ENCODE measurements at places on chromosomes 1 and 21.

DNA sequence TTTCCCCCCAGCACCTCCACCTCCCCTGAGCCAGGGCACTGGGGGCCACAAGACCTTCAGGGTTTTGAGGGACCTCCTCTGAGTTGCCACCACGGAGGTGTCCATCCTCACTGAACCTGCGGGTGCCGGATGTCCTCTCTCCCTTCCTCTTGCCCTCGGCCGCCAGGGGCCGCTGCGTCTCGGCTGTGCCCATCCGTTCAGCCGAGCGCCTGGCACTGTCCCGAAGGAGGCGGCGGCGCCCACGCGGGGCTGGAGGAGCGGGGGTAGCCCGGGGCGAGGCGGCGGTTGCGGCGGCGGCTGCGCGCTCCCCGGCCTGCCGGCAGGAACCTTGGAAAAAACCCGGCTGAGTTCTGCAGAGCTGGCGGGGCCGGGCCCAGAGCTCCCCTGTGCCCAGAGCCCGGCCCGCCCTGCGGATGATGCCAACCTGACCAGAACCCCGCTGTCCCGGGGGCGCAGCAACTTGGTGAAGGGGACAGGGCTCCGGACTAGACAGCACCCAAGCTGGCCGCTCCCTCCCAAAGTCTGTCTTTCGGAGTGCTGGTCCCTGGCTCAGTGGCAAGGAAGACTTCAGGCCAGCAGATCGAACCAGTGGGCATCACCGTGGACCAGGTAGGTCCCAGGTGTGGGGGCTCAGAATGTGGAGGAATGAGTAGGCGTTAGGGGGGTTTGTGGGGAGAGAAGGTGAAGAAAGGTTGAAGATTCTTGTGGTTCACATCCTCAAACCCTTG lies 3.7 kb upstream of the PPM1J start:
- peak; percentile 87 for DNase-seq

- DNase-seq: no peak
These were observed 9.9 kb upstream of the REN start for GRCh38 chr1:204176049-204176448.

- DNase-seq: no peak
These were observed 16.5 kb downstream of the PLA2G2D start for GRCh38 chr1:20102875-20103274.

GRCh38 chr1:165842671-165843129 lies 15.3 kb downstream of the UCK2 start:
- peak; percentile 29 for DNase-seq

DNA sequence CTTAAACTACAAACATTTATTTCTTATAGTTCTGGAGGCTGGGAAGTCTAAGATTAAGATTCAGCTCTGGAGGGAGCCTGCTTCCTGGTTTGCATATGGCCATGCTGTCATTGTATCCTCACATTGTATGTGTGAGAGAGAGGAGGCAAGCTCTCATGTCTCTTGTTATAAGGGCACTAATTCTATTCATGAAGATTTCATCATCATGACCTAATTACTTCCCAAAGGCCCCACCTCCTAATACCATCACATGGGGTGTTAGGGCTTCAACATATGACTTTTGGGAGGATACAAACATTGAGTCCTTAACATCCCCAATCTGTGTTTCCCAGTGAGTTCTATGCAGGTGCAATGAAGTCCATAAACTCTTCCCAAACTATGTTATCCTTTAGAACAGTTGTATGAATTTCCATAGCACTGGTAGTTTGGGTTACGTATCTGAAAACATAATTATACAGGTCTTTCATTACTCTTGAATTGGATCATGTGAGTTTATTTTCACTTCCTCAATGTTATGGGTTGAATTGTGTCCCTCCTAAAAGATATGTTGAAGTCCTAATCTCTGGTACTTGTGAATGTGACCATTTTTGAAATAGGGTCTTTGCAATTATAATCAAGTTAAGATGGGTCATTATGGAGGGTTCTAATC lies 124.2 kb downstream of the RUNX1 start:
- DNase-seq: no peak

DNA sequence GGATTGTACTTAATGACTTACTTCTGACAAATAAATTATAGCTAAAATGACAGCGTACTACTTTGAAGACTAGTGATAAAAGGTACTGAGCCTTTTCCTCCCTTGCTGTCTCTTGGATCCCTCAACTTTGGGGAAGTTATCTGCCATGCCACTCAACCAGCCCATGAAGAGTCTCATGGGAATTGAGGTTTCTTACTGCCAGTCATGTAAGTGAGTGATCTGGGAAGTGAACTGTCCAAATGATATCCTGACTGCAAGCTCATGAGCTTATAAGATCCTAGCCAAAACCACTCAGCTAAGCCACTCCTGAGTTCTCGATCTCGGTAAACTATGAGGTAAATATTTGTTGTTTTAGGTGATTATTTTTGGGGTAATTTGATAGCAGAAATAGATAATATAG lies 247.8 kb downstream of the NCAM2 start:
- DNase-seq: no peak

- peak; percentile 69 for DNase-seq
These were observed 1.0 kb downstream of the MARCKSL1 start for GRCh38 chr1:32334864-32335534.

DNA sequence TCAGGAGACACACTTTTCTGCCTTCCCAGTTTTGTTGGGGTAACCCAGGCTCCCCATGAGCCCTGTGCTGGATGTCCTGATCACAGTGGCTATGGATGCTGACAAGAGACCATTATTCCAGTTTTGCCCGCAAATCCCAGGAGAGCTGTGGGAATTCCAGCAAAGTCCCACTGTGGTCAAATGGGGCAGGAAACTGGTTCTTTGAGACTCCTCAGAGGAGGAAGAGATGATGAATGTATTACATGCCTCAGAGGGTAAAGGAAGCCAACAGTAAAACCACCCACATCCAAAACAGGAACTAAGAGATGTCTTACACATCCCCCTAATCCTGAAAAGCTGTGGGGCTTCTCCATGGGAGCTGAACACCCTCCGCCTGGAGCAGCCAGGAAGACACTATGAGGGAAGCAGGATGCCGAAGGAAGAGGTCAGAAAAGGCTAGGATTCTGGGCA lies 12.8 kb upstream of the MPZL1 start:
- DNase-seq: no peak

DNA sequence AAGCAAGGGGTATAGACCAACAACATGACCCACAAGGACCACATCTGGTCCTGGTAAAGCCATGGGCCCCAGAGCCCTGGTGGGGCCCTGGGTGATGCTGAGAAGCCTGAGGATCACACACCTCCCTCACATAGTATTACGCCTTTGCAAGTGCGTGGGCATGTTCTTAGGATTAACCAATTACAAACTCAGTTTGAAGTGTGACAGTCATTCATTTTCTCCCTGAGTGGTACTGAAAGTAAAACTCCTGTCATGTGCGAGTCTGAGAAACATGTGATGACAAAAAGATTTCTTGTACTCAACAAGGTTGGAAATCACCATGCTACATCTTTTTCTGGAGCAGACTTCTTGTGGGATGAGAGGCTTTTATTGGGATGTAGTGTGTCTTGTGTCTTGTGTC lies 315.3 kb upstream of the DUSP10 start:
- peak; percentile 10 for DNase-seq

- DNase-seq: no peak
These were observed 37.9 kb downstream of the GABPA start for GRCh38 chr21:25772686-25773085.

DNA sequence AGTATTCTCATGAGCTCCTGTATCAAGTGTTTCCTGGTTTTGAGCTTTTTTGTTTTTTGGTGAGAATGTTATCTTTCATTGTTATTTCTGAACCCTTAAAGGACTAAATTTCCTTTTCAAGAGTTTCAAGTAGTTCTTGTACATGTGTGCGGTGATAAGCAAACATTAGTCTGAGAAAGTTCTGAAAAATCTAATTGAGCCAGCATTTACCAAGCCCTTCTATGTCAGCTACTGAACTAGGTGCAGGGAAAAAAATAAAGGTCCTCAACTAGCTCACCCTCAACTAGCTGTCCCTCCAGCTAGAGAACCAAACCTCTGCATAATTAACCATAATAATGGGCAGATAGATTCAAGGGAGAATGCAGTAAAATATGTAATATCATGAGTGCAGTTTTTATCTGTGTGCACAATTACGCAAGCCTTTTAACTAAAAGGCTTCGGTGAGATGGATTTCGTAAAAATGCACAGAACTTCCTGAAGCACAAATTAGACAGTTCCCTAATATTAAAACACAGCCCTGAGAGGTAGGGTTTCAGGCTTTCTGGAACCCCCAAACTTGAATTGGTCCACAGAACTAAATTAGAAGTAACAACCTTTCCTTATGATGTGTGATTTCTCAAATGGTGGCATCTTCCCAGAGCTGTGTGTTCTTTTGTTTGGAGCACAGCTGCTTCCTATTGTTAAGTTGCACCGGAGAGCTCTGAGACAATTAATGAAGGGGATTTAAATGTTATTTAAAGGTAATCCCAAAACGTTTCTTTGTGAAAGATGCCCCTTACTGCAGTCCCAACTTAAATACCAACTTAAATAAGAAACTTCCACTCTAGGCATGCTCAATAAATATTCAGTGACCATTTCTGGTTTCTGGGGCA lies 165.8 kb downstream of the NFIA start:
- no peak for DNase-seq

- DNase-seq: no peak
These were observed 47.4 kb upstream of the USP25 start for GRCh38 chr21:15682186-15682895.

GRCh38 chr1:168636642-168637111 lies 60.3 kb downstream of the XCL1 start:
- DNase-seq: no peak

- peak; percentile 19 for DNase-seq
These were observed 30.8 kb downstream of the GORAB start for GRCh38 chr1:170562646-170563338.

- DNase-seq: no peak
These were observed 90.5 kb upstream of the TTC34 start for GRCh38 chr1:2891923-2892448.

- DNase-seq: no peak
These were observed 162.2 kb upstream of the KCNK2 start for GRCh38 chr1:214920337-214920736.

DNA sequence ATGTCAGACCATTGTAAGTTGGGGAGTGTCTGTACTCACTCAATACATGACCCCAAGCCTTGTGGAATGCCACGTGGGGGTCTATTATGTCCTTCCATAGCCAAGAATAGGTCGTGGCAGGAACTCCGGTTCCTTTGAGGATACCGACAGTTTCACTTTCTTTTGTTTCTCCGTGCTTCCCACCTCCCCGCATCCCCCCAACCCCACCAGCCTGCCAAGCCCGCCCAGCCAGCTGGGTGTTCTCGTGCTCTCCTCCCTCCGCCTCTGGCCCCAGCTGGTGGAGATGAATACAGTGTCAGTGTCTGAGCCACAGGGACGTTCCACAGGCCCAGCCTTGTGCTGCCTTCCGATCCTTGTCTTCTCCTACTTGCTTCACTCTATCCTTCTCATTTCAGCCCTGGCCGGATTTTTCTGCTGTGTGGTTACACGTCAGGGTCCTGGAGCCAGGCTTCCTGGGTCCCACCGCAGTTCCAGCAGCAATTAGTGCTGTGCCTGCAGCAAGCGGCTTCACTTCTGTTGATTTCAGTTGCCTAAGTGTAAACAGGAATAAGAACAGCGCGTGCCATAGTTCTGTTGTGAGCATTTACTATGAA lies 4.1 kb upstream of the AGTRAP start:
- peak; percentile 45 for DNase-seq

DNA sequence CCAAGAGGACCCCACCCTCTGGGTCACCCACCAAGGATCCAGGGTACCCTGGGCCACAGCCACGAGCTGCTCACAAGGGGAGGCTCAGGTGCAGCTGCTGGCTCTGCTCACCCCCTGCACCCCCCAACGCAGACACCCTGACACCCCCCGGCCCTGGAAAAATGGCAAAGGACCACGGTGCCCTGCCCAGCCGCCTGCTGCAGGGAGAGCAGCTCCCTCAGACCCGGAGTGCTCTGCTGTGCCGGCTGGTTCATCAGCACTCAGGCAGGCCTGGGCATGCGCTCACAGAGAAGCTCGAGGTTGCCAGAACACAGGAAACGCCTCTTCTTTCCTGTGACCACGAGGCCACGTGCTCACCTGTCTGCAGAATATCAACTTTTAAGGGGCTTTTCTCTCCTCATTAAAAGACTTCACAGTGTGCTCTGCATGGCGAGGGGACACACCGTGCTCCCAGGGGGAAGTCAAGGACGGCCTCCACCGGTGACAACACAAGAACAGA lies 4.3 kb upstream of the C1QTNF12 start:
- DNase-seq: peak; percentile 71

DNA sequence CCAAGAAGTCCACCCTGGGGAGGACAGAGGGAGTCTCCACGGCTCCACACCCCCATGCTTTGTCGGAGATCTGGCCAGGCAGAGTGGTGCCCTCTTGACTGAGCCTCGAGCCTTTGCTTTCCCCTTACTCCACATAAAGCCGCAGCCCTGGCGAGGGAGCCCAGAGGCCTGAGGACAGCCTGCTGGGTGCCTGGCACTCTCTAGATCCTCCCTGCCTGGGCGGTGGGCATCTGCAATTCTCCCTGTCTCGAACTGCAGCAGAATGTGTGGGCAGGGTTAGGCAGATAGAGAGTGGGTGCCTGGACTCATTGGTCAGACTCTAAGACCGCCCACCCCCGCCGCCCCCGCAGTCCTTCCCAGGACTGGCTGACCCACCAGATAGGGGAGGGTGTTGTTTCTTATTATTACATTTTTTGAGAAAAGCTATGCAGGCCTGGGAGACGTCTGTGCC lies 13.9 kb downstream of the EPHX1 start:
- no peak for DNase-seq

- no peak for DNase-seq
These were observed 14.2 kb upstream of the MCOLN3 start for GRCh38 chr1:85062425-85063026.

DNA sequence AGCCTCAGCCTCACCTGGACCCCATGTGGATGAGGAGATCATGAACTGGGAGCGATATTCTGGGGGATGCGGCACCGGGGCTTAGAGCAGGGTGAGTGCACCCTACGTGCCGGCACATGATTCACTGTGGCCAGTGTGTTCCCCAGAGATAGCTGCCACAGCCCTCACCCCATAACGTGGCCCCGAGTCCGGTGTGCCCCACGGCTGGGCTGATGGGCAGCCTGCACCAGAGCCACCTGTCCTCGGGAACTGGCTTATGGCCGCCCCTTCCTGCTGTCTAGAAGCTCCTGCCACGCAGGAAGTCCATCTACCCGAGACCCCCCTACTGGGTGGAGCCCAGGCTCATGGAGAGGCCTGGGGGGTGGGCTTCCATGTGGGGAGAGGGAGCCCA lies 39.1 kb upstream of the SLC19A1 start:
- no peak for DNase-seq

DNA sequence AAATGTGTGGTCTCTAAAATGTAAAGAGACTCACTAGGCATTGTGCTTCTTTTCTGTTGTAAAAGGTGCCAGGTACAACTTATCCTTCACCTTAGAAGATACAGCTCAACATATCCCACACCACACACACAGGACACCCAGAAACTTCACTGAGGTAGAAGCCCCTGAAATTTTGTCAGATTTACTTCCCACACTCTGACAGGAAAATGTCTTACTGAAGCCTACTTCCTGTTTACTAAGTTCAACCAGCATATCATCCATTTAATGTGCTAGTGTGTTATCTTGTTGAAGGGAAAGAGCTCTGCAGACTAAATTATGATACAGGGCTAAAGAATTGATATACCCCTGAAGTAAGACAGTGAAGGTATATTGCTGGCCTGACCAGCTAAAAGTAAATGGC lies 39.9 kb upstream of the INSL5 start:
- DNase-seq: no peak

- DNase-seq: no peak
These were observed 29.0 kb downstream of the TRIM62 start for GRCh38 chr1:33152685-33153432.

- no peak for DNase-seq
These were observed 125.5 kb downstream of the CLEC20A start for GRCh38 chr1:178371235-178371634.

Measured in activated CD4-positive, alpha-beta T cell treated with anti-CD3 and anti-CD28 coated beads for 48 hours (primary cell).